ENCODE measurements at places on chromosomes 13 and 19.
A peak's percentile ranks its signal among the peaks of the same experiment; 100 is the strongest.

DNA sequence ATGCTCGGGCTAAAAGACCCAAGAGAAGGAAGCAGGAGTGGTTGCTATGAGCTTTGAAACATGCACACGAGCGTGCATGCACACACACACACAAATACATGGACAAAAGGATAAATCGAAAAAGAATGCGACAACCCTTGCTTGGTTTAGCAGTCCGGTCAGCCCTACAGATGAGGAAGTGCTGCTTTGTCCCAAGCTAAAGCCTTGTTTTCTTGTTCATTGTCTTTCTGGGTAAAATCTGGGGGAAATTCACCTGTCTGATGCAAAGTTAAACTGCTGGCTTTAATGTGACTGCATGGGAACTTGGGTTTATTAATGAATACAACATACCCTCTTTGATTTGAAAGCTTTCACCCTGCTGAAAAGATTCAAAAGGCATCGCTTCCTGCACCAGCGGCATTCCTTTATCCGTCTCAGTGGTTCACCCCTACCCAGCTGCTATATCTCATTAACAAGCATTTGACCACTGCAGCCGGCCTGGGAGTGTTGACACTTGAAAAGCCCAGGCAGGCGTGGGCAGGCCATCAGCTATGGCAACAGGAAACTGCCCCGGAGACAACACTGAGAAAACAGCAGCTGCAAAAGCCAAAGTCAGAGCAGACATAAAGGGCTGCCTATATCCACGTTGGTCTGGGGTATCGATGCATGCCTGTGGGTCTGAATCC, 301.7 kb downstream of the NDFIP2 start:
- DNase-seq, result no peak

- DNase-seq, result no peak
These were observed 4.6 kb upstream of the TPRX2 start for GRCh38 chr19:47854459-47854858.

- no peak for DNase-seq
These were observed 225.3 kb upstream of the SERP2 start for GRCh38 chr13:44148159-44148914.

GRCh38 chr19:42389899-42390298, at the start of gene CNFN:
Gene CNFN, minus strand, starts transcription at chr19:42390297. Its CDS starts 1,260 bp downstream, at chr19:42389037.
- no peak for DNase-seq

GRCh38 chr13:22432690-22433089, 748.1 kb upstream of the SGCG start:
- DNase-seq, result no peak

GRCh38 chr19:10680545-10681135, 20.6 kb upstream of the QTRT1 start:
- DNase-seq, result no peak

- no peak for DNase-seq
These were observed 15.3 kb downstream of the PRKCSH start for GRCh38 chr19:11450570-11451326.

DNA sequence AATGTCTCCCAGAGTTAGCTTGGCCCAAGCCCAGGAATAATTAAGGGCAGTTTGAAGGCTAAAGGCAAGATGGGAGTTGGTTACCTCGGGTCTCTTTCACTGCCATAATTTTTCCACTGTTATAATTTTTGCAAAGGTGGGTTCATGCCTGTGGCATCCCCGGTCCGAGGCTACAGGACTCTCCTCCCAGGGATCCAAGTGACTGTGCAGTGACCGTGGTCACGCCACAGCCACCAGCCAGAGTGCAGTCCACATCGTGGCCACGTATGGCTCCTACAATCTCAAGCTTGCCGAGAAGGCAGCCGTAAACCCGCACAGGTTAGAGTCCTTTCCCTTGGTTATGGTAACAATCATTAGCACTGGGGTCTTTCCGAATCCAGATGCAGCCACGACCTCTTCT, 36.8 kb downstream of the C13orf46 start:
- no peak for DNase-seq

GRCh38 chr19:41416194-41416674, 10.9 kb downstream of the B3GNT8 start:
- DNase-seq, result no peak

DNA sequence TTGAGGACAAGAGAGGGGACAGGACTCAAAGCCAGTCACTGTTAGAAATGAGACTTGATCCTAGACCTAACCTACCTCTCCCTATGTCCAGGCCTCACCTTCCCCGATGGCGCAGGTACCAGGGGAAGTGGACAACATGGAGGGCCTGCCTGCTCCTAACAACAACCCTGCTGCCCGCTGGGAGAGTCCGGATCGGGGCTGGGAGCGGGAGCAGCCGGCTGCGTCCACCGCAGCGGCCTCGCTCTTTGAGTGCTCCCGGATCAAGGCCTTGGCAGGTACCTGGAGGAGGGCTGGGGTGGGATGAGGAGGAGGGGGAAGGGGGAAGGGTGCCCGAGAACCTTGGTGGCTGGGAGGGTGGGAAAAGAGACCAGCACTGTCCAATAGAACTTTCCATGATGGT, 5.7 kb downstream of the SPTBN4 start:
- DNase-seq, result no peak

GRCh38 chr13:66506979-66507378, 723.2 kb downstream of the PCDH9 start:
- no peak for DNase-seq

GRCh38 chr19:13121551-13122274, 3.6 kb downstream of the NACC1 start:
- no peak for DNase-seq

- DNase-seq, result peak; percentile 54
These were observed at the start of gene C2CD4C for GRCh38 chr19:408902-409515. Gene C2CD4C, minus strand, starts transcription at chr19:409147. Its CDS starts 786 bp downstream, at chr19:408361.

DNA sequence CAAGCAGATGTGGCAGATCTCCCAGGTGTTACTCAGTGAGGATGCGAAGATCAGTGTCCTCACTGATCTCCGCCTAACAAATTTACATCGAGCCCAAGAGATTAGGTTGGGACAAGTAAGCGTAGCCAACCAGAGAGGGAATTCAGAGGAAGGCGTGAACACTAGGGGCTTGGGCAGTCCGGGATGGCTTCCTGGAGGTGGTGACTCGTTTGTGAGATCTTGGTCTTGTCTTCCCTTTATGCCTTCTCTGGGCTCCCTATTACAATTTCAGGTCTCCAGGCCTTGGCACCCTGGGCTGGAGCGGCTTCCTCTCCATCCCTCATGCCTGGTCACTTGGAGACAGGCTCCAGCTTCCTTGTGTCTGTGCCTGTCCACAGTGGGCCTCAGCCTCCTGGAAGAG, 6.2 kb downstream of the SF3A2 start:
- no peak for DNase-seq

DNA sequence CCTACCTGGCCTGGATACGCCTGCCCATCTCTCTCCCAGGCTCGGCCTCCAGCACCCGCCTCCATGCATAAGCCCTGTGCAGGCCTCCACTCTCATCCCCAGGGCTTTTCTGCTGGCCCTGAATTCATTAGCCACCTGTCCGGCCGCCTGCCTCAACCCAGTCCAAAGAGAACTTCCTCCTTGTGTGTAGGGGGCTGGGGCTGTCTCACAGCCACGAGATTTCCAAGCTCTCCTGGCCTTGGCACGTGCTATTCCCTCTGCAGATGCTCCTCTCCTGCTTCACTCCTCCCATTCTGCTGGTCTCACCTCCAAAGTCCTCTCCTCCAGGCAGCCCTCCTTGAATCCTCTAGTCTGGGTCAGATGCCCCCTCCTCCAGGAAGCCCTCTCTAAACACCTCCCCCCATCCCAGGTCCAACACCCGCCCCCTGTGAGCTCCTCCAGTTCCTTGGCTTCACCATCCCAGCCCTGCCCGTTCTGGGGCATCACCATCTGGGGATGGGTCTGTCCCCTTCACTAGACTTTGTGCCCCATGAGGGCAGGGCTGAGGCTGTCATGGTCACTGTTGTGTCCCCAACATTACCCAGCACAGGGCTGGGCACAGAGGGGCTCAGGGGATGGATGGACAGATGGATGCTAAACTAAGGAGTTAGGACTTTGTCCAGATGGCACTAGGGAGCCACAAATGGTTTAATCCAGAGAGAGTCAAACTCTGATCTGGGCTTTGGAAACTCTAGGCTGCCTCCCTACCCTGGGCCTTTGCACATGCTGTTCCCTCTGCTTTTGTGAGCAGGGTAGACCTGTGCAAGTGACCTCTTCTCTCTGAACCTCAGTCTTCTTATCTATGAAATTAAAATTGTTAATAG, 14.8 kb downstream of the MEIS3 start:
- DNase-seq, result peak; percentile 14

- DNase-seq, result no peak
These were observed 754.3 kb upstream of the ARGLU1 start for GRCh38 chr13:107322228-107322627.

DNA sequence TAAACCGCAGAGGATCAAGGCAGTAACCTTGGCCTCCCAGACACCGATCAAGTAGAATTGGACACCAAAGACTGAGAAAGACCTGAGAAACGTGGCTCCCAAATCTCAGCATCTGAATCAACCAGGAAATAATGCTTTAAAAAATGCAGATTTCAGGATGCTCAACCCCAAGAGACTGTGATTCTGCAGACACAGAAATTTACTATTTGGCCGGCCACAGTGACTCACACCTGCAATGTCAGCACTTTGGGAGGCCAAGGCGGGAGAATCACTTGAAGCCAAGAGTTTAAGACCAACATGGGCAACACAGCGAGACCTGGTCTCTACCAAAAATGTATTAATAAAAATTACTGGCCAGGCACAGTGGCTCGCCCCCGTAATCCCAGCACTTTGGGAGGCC, 6.2 kb downstream of the ABCC4 start:
- no peak for DNase-seq

GRCh38 chr13:113475280-113475679, 15.2 kb downstream of the DCUN1D2 start:
- DNase-seq, result no peak

DNA sequence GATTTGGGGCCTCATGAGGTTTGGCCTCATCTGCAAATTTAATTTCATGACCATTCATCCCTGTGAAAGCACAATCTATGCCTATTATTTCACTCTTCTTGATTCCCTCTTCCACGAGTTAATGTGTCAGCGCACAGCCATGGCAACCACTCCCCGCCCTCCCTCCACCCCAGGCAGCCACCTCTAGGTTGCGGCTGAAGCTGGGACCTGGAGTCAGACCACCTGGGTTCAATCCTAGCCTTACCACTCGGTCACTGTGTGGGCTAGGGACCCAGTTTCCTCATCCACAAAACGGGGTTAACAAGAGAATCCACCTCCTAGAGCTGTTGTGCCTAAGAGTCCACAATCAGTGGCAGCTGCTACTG, 9.8 kb downstream of the CHST8 start:
- peak; percentile 2 for DNase-seq

DNA sequence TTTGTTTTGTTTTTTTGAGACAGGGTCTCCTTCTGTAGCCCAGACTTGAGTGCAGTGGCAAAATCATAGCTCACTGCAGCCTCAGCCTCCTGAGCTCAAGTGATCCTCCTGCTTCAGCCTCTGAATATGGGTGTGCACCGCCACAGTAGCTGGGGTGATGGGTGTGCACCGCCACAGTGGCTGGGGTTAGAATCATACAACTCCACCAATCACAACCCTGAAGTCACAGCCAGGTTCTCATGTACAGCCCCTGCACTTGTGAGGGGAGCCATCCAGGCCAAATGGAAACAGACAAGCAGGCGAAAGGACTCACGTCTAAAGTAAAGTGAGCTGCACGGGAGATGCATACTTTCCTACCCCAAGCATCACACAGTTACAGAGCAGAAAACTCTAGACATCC, 63.1 kb upstream of the RANBP3 start:
- no peak for DNase-seq

- DNase-seq, result no peak
These were observed 108.8 kb downstream of the SIPA1L3 start for GRCh38 chr19:38015761-38016160.

GRCh38 chr13:25067064-25067463, 28.9 kb upstream of the PABPC3 start:
- no peak for DNase-seq

DNA sequence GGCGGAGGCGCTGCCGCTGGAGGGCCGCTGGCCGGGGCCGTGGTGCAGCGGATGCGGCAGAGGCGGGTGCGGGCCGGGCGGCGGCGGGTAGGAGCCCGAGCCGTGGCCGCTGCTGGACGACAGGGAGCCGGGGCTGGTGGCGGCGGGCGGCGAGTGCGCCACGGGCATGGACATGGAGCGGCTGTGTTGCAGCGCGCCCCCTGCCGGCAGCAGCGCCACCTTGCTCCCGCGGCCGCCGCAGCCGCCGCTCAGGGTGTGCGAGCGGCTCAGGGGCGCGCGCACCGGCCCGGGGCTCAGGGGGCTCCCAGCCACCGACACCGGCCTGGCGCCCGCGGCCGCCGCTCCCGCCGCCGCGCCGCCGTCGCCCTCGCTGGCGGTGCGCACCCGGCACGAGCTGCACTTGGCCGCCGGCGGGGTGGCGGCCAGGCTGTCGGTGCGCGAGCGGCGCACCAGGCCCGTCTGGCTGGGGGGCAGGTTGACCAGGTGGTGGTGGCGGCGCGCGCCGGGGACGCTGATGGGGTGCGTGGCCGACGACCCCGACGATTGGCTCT, 1.7 kb downstream of the IRS2 start:
- no peak for DNase-seq

DNA sequence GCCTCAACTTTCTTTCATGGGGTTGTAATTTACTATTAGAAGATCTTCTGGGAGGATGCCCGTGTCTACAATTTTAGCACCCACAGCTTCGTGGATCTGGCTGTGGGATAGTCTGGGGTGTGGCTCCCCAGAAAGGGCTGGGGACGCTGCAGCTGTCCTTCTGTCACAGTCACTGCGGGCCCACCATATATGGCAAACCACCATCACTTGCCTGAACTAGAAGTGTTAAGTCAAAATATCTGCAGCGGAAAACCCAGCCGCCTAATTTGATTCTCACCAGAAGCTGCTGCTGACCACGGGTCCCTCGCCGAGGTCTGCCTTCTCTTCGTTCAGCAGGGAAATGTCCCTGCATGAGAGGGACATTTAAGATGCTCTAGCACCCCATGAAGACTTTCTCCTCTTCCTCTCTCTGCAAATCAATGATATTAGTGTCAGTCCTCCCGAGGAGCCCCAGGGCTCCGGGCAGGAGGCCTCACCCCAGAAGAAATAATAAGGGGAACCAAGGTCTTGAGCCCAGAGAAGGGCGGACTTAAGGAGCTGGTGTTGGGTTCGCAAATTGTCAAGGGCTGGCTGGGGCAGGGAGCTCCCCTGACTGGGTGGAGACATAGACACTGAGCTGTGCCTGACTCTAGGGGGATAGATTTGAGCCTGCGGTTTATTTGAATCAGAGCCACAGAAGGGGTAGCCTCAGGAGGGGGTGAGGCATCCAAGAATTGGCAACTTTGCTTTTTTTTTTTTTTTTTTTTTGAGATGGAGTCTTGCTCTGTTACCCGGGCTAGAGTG, 3.0 kb upstream of the MATK start:
- no peak for DNase-seq

- no peak for DNase-seq
These were observed 3.4 kb upstream of the HNRNPL start for GRCh38 chr19:38853214-38853613.

DNA sequence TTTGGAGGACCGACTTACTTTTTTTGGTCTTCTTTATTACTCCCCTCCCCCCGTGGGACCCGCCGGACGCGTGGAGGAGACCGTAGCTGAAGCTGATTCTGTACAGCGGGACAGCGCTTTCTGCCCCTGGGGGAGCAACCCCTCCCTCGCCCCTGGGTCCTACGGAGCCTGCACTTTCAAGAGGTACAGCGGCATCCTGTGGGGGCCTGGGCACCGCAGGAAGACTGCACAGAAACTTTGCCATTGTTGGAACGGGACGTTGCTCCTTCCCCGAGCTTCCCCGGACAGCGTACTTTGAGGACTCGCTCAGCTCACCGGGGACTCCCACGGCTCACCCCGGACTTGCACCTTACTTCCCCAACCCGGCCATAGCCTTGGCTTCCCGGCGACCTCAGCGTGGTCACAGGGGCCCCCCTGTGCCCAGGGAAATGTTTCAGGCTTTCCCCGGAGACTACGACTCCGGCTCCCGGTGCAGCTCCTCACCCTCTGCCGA, 409 bp downstream of the FOSB start:
- no peak for DNase-seq

- no peak for DNase-seq
These were observed 55.2 kb upstream of the DACH1 start for GRCh38 chr13:71922194-71922593.
